ENCODE measurements at places on chromosomes 2 and 18.

GRCh38 chr2:84856787-84857186 is 24.1 kb downstream of the TRABD2A start:
- DNase-seq: no peak

GRCh38 chr2:75321599-75321922 is 122.2 kb upstream of the TACR1 start:
- no peak for DNase-seq

GRCh38 chr2:136119717-136120675 is 2.0 kb upstream of the CXCR4 start:
- no peak for DNase-seq

DNA sequence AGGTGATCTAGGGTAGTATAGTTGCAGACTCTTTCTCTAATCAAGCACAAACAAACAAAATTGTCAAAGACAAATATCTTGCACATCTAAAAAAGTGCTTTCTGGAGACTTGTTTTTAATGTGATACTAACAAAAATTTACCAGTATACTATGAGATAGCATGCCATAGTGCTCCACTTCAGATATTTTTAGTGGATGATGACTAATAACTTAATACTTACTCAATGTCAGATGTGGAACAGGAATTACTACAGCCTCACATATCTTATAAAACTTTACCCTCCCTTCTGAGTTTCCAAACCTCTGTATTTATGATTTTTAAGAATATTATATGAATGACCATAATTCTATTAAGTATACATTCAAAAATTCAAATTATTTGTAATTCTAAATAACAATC is 1162.0 kb upstream of the SLC39A10 start:
- DNase-seq: no peak

DNA sequence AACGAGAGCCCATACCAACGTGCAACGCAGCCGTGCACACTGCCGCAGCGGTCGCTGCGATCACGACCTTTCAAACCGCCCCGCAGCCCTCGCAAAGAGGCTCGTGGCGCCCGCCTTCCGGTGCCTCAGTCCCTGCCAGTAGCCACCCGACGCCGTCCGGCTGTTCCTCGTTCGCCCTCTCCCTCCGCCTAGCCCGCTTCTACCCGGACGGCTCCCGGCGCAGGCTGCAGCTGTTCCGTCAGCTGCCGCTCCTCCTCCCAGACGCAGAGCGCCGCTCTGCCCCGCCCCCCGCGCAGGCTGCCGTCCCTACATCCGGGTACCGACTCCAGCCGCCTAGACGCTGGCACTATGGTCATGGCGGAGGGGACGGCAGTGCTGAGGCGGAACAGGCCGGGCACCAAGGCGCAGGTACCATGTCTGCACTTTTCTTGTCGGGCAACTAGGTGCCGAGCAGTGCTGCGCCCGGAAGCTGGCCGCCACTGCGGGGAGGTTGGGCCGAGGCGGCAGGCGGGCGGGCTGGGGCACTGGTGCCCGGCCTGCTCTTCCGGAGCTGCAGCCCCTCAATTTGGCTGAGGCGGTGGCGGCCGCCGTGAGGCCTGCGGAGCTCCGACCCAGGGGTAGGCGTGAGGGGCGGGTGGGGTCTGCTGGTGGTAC is at the start of gene MOB4:
Gene MOB4 (plus strand): TSS at position 328 of the 654 bp plus-strand sequence. CDS start 21 bp downstream, at position 349.
- peak; percentile 91 for DNase-seq

- no peak for DNase-seq
Observed at GRCh38 chr2:9230051-9230802, 23.6 kb downstream of the ASAP2 start.

DNA sequence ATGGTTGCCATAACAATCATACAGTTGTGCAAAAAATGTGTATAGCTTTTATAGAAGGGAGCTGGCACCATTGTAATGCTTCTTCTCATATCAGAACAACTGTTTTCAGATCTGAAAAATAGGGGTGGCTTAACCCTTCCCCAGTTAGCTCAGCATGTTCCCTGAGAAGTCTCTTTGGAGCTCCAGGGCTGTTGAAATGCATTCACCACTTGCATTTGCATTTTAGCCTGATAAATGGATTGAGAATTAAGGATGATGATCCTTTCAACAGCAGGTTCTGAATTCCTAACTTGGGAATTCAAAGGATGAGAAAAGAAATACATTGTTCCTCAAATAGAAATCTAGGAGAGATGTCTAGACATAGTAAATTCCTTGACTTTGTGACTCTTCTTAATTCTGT is 181.7 kb upstream of the ALPP start:
- no peak for DNase-seq

DNA sequence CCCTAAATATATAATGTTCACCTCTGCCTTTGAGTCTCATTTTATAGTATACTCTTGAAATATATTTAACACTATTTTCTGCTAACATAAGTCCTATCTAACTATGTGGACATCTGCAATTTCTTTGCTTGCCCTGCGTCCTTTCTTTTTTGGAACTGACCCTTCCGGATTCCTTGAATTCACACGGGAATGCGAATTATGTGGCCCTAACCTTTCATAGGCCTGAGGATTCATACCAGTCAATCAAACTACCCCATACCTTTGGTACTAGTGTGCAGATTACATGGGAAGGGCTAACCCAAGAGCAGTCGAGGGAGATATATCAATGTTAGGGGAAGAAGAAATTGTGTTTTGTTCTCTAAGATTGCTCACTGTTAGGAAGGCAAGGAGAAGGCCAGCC is 56.4 kb downstream of the NRXN1 start:
- no peak for DNase-seq

DNA sequence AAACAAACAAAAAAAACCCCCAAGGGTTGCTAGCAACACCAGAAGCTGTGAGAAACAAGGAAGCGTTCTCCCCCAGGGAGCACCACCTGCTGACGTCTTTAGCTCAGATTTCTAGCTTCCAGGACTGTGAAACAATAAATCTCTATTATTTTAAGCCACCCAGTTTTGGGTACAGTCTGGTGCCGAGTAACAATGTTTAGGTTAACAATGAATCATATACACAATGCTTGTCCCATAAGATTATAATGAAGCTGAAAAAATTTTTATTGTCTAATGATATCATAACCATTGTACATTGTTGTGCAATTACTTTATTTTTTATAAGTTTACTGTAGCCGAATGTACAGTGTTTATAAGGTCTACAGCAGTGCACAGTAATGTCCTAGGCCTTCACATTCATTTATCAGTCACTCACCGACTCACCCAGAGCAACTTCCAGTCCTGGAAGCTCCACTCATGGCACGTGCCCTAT is 72.1 kb upstream of the CAB39 start:
- DNase-seq: no peak

- DNase-seq: no peak
Observed at GRCh38 chr18:65057439-65058083, 693.3 kb upstream of the CDH7 start.

DNA sequence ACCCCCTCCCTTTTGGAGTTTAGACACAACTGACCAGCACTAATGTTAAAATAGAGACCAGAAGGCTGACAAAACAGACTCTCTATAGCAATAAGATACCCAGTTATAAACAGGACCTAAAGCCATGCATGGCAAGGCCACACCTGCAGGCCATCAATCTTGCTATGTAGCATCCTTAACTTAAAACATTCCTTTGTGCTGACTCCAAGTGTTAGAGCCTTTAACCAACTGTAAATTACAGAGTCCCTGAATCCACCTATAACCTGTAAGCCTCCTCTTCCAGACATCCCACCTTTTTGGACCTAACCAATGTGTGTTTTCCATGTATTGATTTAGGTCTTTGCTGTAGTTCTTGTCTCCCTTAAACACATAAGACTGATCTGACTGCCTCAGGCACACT is 17.9 kb downstream of the ANKMY1 start:
- DNase-seq: no peak

- no peak for DNase-seq
Observed at GRCh38 chr2:238938401-238939055, 90.6 kb downstream of the TWIST2 start.

DNA sequence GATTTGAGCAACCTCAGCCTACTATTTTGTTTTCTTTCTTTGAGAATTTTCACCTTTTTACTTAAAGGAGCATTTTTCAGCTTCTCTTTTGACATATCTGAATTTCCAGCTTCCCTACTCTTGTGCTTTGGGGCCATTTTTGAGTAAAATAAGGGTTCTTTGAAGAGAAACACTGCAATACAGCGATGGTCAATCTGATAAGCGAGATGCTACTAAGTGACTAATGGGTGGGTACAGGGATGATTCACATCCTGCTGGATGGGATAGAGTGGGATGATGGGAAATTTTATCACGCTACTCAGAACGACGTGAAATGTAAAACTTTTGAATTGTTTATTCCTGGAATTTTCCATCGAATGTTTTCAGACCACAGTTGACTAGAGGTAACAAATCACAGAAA is 211.5 kb downstream of the TMEM247 start:
- DNase-seq: no peak

DNA sequence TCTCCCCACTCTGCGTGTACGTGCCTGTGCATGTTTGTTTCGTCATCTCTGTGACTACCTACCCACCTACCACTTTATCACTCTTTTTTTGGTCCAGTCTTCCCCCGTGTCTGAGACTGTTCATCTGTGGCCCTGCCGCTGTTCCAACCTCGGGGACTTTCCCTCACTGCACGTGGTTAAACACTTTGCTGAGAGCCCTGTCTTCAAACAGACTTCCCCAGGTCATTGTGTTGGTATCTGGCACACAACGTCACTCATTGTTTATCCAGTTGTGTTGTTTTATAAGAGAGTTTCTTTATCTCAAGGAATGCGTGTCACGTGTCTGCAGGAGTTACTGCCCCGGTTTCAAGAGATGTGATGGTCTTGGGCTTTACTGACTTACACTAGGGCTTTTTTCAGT is 262.0 kb upstream of the RASGRP3 start:
- no peak for DNase-seq

DNA sequence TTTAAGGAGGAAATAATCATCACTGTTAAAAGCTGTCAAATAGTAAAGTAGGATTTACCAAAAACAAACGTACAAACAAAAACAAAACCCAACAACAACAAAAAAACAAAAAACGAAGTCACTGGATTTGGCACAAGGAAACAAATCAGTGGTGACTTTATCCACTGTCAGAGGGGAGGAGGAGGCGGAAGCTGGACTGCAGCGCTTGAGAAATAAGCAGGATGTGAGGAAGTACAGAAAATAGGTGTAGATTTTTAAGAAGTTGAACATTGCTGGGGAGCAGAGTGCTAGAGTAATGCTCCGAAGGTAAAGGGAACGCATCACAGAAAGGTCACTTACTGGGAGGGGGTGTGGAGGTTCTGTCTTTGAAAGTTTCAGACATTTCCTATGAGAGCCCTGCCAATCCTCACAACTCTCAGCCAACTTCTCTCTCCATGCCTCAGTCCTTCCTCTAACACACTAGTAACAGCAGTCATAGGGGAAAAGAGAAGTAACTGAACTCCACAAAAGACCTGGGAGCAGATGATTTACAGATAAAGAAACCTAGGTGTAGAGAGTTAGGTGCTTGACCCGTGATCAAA is 220.2 kb upstream of the SMAD7 start:
- DNase-seq: peak; percentile 51

- DNase-seq: no peak
Observed at GRCh38 chr2:214135966-214136365, 274.9 kb upstream of the VWC2L start.

GRCh38 chr2:133636287-133636686 is 68.0 kb upstream of the NCKAP5 start:
- DNase-seq: peak; percentile 17

DNA sequence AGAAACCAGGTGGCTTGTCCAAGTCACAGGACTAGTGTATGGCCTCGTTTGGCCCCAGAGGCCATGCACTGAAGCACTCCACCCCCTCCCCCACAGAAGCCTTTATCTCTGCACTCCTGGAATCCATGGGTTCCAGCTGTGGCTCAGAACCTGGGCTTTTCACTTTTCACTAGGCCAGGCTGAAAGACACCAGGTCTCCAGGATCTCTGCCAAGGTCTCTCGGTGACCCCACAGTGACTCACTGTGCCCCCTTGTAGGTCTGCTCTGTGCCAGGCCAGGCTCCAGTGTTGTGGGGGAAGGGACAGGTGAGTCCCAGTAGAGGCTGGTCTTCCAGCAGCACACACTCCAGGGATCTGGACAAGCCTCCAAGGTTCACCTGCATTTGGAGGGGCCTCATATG is 31.0 kb upstream of the GLI2 start:
- no peak for DNase-seq

- no peak for DNase-seq
Observed at GRCh38 chr2:203905656-203906055, 30.9 kb upstream of the ICOS start.

DNA sequence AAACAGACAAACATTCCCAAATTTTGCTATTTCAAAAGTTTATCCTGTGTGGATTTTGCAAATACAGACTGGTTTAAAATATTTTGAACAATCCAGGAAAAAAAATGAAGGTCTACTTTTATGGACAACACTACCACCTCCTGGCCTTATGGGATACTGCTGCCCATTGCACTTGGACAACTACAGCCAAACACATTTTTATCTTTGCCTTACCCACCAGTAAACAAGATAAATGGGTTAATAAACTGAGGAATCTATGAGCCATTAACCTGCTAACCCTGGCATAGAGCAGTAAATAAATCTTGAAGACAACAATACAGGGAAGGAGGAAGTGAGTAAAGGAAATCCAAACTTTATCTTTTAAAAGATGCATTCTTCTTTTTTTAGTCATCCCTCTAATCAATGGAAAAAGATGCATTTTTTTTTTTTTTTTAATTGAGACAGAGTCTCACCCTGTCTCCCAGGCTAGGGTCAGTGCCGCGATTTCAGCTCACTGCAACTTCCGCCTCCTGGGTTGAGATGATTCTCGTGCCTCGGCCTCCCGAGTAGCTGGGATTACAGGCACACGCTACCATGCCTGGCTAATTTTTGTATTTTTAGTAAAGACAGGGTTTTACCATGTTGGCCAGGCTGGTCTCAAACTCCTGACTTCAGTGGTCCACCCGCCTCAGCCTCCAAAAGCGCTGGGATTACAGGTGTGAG is 2.1 kb upstream of the SPIRE1 start:
- peak; percentile 81 for DNase-seq

DNA sequence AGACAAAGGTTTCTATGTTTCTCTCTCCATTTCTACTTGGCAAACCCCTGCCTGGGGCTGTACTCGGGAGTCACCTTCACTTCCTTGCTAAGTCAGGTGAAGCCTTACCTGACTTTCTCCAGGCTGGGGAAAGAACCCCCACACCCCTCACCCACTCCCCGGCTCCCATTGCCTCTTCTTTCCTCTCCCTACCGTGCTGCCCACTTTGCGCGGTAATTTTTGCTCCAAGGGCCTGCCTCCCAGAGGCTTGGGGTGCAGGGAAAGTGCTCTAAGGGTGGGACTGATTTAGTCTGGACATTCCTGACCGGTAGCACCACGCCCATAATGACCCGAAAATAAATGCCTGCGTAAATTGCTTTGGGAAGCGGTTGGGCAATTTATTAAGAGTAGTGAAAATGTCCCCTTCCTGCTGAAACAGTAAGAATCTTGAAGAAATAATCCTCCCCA is 49.1 kb upstream of the ATP6V1B1 start:
- no peak for DNase-seq

Data from pons (tissue), 1 donor.